NCI-H345 (cell line): ENCODE measurements at places on chromosomes 2 and 18.
A peak's percentile ranks its signal among the peaks of the same experiment; 100 is the strongest.

GRCh38 chr2:238874330-238875050 is 26.6 kb downstream of the TWIST2 start:
- no peak for DNase-seq

GRCh38 chr18:68462148-68462547 is 252.8 kb downstream of the TMX3 start:
- DNase-seq: no peak

DNA sequence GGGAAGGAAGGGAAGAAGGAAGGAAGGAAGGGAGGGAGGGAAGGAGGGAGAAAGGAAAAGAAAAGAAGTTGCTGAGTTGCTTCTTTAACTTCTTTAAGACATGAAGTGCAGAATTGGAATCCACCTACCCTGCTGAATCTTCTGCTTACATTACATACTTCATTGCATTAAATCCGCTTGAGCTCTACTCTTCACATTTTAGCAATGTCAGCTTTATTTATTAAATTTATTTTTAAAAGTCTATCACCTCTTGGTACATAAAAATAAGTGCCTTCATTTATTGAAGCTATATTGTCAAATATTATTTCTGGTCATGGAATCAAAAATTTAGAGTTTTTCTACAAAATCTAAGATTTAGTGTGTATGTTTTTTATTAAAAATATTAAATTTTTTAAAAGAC is 284.6 kb downstream of the CCDC102B start:
- DNase-seq: no peak

- no peak for DNase-seq
Observed at GRCh38 chr2:95027369-95027720, 1.8 kb downstream of the MAL start.

GRCh38 chr2:120422465-120423160 is 76.7 kb downstream of the INHBB start:
- DNase-seq: peak; percentile 24

GRCh38 chr18:7456376-7456775 is 110.7 kb upstream of the PTPRM start:
- DNase-seq: no peak

GRCh38 chr18:30277676-30278075 is 764.9 kb downstream of the DSC3 start:
- DNase-seq: no peak

- DNase-seq: no peak
Observed at GRCh38 chr2:50879457-50879856, 152.5 kb downstream of the NRXN1 start.

DNA sequence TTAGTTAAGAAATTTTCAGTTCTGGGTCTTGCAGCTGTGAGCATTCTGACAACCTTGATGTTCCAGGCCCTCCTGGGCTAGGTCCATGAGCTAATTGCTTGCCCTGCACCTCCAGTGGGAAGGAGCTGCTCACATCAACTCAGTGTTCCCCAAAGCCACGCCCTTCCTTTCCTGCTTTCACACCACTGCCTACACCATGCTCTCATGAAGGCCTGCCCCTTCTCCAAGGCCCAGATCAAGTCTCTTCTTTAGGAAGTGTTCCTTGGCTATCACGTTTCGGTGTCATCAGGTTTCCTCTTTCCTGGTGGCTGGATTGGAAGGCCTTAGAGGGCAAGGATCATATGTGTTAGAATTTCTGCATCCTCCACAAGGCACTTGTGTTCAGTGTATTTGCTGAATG is 18.8 kb downstream of the TMEM127 start:
- no peak for DNase-seq

GRCh38 chr2:203246646-203247045 is 7.8 kb downstream of the CYP20A1 start:
- no peak for DNase-seq

- DNase-seq: no peak
Observed at GRCh38 chr18:39913672-39914366, 2041.2 kb upstream of the PIK3C3 start.

- no peak for DNase-seq
Observed at GRCh38 chr2:169464466-169464865, 14.8 kb upstream of the BBS5 start.

DNA sequence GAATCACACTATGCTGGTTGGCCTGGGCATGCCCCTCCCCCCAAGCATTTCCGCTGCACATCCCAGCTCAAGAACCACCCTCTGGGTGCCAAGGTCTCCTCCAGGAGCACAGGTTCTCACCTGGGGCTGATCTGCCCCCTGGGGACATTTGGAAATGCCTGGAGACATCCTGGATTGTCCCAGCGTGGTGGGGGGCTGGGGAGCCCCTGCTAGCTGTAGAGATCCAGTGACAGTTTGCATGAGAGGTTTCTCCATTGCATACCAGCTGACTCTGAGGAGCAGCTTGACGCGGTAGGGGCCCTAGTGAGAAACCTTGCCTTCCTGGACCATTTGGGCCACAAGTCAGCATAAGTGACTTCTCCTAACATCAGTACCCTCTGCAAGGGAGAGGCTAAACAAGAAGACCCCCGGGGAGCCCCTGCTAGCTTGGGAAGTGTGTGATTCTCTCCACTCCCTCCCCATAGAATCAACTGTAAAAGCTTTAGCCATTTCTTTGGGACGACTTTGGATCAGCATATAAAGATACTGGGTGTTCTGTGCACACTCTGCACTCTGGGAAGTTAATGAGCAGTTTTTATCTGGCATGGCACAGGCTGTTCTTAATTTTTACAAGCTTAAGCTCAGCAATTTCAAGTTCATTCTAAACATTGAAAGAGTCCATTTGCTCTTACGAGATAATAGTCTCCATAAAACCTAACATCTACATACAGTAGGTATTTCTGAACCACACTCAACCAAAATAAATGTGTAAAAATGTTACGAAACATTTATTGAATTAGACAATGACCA is 94.1 kb downstream of the GBX2 start:
- no peak for DNase-seq
